ENCODE measurements at places on chromosomes 7 and 10.

- no peak for DNase-seq
Observed at GRCh38 chr10:22666287-22667092, 47.9 kb downstream of the PIP4K2A start.

- DNase-seq: no peak
Observed at GRCh38 chr7:31962246-31962645, 108.0 kb downstream of the PDE1C start.

GRCh38 chr7:129952653-129953560 is at the start of gene UBE2H:
UBE2H (minus strand) TSS chr7:129952960; CDS start chr7:129952555, 405 bp downstream.
- DNase-seq: peak; percentile 84

DNA sequence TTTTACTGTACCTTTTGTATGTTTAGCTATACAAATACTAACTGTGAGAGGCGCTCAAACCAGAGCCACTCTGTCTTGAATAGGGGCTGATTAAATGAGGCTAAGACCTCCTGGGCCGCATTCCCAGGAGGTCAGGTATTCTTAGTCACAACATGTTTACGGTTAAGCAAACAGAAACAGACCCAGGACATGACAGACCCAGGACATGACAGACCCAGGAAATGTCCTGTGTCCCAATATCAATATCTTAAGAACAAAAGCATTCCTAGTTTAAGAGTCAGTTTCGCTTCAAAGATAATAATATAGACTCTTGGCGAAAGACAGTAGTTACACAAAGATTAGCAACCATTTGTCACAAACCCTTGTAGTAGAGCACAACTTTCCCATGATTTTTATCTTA is 304.5 kb downstream of the CCSER2 start:
- no peak for DNase-seq

DNA sequence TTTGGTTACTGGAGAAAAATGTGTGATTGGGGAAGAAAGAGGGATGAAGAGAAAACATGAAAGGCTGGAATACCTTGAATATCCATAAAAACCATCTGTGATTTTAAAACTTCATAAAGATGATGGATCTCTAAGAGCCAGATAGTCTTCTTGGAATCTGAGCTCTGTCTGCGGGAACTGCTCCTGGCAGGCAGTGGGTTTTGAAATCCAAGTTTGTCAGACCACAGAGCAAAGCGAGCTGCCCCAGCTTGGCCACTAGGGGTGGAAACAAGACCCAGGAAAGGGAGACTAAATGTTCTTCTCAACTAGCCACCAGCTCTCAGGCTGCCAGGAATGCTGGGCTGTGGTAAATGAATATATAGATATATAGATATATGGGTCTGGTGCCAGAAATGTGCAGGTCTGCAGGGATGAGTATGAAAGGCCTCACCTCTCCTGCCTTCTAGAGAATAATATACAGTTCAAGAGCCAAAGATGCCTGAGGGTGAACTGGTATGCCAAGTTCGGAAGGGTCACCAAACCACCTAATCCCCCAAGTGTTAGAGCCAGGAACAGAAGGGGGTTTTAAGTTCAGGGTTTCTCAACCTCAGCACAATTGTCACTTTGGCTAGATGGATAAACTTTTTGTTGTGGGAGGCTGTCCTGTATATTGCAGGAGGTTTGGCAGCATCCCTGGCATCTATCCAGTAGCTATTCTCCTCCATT is 208.8 kb downstream of the KCNMA1 start:
- DNase-seq: peak; percentile 52

GRCh38 chr10:86693721-86694369 is 25.5 kb downstream of the LDB3 start:
- DNase-seq: peak; percentile 43

DNA sequence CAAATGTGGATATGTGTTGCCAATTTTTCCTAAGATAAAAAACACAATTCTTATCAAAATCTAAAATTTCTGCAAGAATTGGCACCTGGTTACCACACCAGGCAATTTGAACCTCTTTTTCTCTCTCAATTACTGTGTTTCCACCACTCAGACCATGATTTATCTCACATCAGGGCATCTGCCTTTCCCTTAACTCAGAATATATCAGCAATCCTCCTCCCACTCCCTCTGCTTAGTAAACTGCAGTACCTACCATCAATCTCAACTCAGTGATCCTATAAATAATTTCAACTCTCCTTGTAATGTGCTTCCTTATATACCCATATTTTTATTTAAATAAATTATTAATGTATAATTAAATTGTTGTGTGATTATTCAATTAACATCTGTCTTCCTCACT is 212.3 kb upstream of the PCDH15 start:
- no peak for DNase-seq

GRCh38 chr10:59617996-59618395 is 91.7 kb downstream of the SLC16A9 start:
- no peak for DNase-seq

DNA sequence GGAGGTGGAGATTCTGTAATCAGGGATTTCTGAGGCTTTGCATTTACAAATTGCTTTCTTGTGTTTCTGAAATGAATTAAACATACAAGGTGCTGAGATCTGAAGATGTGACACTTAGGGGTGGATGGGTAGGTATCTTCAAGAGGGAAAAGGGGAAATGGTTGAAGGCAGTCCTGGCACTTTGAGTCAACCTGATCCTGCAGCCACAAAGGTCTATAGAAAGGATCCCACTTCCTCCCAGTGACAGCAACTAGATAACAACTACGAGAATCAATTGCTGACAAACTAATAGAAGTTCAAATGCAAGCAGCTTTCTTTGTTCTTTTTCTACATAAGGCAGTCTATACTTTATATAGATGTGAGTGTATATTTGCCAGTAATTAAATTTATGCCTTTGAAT is 553.3 kb downstream of the MDFIC start:
- DNase-seq: no peak
